ENCODE measurements at places on chromosomes 11 and 22.

DNA sequence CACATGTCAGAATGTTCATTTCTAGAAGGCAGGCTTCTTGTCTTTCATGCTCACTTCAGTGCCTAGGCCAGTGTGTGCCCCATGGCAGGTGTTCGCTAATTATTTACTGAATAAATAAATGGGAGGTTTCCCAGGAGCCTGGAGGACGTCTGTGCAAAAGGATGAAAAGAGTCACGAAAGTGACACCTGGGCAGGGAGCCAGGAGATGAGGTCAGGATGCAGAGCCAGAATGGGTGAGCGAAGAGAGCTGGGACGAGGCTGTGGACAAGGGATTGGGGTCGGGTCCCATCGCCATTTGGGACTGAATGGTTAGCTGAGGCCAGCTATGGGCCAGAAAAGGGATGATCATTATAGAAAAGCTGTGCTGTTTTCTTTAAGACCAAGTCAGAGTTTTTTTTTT lies 560.4 kb downstream of the TBC1D22A start:
- no peak for DNase-seq

DNA sequence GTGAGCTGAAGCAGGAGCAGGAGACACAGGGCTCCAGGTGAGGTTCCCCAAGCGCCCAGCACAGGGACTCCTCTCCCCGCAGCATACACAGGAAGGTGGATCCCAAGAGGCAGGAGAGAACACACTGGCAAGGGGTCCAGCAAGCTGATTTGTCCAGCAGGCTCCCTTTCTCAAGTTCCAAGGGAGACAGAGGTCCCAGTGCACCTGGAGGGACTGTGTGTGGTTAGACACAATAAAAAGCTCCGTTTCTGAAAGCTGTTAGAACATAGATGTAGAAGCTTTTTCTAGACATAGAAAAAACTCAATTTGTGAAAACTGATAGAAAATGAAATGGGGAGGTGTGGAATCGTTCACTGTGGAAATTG lies 1.8 kb downstream of the CALCB start:
- DNase-seq: no peak

GRCh38 chr11:33669598-33670249 lies 30.9 kb downstream of the C11orf91 start:
- DNase-seq: no peak

DNA sequence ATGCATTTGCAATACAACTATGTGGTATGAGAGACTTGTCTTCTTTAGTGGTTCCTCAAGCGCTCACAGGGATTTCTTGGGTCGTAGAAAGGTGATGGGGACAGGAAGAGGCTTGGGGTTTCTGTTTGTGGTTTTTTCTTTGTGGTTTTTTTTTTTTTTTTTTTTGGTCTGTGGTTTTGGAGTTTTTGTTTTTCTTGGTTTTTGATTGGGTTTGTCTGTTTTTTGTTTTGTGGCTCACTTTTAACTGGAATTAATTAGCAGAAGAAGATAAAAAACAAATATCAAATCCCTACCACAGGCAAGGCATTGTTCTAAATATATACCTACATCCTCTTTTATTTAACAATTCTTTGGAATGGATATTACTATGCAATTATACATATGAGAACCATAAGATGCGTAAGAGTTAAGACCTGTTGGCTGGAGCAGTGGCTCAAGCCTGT lies 5.5 kb downstream of the TTC28 start:
- DNase-seq: peak; percentile 83

DNA sequence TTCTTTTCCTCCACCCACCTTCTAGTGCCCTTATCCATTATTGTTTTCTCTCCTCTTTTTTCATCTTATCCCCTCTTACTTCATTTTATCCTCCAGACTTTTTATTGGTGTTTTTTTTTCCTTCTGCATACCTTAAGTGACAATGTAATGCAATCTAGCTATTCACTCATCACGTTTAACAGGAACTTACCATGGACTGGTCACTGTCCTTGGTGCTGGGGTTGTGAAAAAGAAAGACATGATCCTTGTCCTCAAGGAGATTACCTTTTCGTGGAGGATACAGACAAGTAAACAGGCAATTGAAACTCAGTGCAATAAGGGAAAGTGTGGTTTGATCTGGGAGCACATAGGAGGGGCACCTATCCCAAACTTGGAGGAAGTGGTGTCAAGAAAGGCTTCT lies 20.7 kb downstream of the SYT9 start:
- DNase-seq: no peak

- DNase-seq: peak; percentile 35
These were observed 16.6 kb upstream of the STK33 start for GRCh38 chr11:8610532-8611116.

GRCh38 chr22:35642305-35642741 lies 5.9 kb upstream of the APOL6 start:
- DNase-seq: no peak

DNA sequence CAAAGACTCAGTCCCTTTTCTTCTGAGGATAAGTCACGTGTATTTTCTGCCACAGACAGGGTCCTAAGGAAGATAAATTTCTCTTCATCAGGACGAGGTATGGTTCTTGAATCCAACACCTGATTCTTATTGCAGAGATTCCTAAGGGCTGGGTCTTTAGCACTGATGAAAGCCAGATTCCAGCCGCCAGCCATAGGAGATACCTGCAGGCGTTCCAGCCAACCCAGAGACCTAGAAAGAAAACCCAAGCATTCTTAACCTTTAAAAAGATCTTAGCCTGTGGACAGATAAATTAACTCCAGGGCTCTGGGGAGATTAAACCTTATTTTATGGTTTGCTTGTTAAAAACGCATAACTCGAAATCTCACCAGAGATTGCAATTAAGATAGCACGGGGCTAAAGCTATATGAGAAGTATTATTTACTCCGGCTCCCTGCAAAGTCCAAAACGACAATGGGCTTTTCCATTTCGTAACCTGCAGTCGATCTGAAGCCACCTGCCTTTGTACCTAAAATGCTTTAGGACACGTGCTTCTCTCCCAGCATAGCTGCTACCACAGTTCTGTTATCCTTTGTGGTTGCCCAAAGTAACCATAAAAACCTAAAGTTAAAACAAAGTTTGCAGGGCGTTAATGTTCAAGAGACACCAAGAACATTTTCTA lies 104.5 kb downstream of the NXPE2 start:
- DNase-seq: no peak

DNA sequence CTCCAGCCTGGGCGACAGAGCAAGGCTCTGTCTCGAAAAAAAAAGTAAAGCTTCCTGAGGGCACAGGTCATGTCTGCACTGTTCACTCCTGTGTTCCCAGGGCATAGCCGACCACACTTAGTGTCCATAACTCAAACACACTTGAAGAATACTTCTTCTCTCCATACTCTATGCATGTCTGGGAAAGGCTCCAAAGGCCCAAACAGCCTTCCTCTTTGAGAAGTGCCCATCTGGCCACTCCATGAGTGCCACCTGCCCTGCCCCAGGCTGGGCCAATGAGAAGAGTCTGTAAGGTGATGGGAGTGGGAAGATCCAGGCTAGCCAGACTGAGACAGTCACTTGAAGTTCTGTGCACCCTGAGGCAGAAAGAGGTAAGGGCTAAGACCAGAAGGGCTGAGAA lies 24.7 kb downstream of the DGCR2 start:
- no peak for DNase-seq

DNA sequence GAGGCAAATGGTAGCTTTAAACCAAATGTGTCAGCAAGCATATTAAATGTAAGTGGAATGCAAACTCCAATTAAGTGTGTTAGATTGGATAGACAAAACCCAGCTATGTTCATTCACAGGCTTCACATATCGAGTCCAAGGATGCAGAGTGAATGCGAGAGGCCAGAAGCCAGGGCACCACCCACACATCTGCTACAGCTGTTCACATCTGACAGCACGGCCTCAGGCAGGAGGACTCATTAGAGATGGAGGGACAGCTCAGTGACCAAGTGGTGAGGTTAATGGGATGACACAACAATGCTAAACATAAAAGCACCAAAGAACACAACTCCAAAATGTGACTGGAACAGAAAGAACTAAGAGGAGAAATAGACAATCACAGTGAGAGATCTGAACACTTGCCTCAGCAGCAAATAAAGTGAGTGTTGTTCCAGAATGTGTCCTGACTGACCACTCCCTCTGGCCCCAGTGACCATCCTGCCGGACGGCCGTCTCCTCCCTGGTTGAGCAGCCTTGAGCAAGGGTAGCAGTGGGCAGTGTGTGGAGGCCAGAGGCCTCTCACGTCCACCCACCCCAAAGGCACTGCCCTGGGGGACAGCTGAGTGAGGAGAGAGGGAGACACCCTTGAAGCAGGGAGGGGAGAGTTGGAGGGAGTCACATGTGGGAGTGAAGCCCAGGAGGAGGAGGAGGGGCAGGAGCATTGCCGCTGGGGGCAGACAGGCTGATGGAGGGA lies 23.8 kb downstream of the ALG12 start:
- no peak for DNase-seq

DNA sequence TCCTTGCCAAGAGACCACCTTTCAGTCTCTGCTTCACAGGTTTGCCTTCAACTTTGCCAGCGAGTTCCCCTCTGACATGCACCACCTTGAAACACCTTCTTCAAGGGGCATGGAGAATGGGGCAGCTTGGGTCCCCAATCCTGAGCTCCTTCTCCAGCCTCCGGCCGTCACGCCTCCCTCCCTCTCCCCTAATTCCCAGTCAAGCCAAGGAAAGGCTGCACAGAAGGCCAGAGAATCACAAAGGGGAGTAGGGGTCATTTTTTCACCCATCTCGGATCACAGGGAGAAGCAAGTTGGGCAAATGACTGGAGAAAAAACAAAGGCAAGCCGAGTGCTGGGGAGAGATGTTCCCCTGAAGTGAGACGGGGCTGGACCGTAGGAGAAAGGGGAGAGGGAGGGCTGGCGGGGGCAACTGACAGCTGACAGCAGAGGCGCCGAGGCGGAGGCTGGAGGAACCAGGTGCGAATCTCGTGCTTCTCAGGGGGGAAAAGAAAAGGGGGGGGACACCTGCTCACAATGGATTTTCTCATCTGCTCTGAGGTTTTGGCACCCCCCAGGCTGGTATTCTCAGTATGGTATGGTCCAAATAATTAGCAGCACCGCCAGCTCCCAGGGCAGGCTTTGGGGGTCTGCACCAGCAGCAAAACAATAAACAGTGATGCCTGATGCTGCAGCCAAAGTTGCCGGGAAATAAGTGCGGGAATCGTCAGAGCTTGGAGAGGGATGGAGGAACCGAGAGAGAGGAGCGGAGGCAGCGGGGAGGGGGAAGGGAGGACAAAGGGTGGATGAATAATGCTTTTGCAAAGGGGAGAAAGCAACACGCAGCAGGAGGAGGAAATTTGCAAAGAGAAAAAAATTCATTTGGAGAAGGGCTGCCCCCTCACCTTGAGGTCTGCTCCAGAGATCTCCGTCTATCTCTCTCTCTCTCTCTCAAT lies 644 bp downstream of the YPEL4 start:
- peak; percentile 49 for DNase-seq

GRCh38 chr22:37312549-37313183 lies 30.4 kb downstream of the CYTH4 start:
- DNase-seq: no peak

GRCh38 chr22:29872989-29873388 lies 10.0 kb upstream of the MTMR3 start:
- no peak for DNase-seq

GRCh38 chr11:95711945-95712221 lies 77.7 kb downstream of the FAM76B start:
- no peak for DNase-seq

GRCh38 chr22:22171357-22172218 lies 73.0 kb upstream of the VPREB1 start:
- DNase-seq: no peak

GRCh38 chr22:31276426-31277167 lies 15.7 kb downstream of the PIK3IP1 start:
- no peak for DNase-seq

- DNase-seq: no peak
These were observed 108.3 kb downstream of the PTPRJ start for GRCh38 chr11:48088682-48089050.

DNA sequence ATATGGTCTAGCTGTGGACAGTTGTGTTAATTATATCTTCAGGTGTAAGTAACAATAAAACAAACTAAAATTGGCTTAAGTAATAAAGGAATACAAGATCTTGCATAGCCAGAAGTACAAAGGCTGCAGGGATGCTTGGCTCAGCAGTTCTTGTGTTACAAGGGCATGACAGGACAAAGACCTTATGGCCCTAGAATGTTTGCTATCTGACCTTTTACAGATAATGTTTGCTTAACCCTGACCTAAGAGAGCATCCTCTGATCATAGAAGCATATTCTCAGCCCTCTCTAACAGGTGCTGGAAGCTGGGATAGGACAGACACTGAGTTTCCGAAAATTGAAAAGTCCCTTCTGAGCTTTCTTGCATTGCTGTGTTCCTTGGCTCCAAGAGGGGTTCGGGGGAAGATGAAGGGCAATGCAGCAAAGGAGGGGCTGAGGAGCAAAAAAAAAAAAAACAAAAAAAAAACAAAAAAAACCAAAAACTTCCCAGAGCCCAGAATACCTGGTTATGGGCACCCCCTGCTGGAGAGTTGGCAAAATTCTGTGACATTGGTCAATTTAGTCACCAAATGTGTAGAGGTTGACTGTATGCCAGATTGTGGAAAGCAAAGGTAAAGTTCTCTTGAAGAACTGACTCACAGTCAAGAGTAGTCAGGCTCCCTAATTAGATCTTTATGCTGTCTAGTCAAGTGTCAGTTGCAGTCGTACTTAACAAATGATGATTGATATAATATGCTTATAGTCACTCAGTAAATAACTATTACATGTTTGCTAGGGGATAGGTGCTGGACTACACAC lies 10.4 kb upstream of the HIKESHI start:
- DNase-seq: peak; percentile 58

DNA sequence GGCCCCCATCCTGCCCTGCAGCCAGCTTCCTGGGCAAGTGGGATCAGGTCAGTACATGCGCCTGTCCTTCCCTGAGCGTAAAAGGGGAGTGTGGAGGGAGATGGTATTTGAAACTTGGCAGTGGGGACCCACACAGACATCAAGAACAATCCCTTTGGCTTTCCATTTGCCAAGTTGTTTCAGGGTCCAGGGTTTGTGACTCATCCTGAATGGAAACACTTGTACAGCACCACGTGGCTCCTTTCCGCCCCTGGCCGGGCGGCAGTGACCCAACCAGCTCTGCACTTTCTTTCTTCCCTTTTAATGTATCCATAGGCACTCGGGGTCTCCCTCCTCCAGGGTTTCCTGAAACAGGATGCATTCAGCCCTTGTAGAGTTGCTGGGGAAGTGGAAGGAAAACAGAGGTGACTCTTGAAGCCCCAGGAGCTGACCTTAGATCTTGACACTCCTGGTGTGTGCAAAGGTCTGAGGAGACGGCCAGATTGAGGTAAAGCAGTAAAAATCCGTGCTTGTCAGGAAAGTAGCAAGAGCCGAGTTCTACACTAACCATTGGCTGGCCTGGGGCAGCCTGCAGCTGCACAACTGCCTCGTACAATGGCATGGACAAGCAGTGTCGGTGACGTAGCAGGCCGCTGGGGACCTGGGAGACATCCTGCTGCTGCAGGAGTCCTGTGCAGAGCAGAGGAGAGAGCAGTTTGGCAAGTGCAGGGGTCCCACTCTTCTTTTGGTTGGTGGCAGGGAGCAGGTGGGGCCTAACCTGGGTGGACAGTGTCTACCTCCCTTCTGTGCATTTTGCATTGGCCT lies 189.8 kb downstream of the SNX19 start:
- DNase-seq: peak; percentile 48

Data from fibroblast of skin of right quadriceps (primary cell).